HepG2 (cell line): ENCODE measurements at places on chromosomes 12 and 14. TPM values are rescaled to one million over a fixed set of nuclear protein-coding genes. Genes with fewer than 3 reads are reported as not detected.
A peak's percentile ranks its signal among the peaks of the same experiment; 100 is the strongest.

DNA sequence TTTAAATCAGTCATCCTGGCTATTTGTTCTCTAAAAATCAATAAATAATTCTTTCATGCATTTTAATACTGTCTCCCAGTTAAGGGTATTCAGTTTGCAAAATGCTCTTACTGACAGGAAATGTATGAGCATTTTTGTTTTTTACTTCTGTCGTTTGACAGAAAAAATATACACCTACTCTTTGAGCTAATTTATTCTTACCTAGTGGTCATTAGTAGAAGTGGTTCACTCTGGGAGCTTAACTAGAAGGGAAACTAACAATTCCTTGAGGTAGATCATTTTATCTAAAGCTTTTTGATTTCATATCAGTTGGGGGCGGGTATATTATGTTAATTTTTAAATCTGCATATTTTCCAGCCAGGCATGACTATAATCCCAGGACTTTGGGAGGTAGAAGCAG is 33.8 kb upstream of the PAPLN start:
- no peak for DNase-seq

DNA sequence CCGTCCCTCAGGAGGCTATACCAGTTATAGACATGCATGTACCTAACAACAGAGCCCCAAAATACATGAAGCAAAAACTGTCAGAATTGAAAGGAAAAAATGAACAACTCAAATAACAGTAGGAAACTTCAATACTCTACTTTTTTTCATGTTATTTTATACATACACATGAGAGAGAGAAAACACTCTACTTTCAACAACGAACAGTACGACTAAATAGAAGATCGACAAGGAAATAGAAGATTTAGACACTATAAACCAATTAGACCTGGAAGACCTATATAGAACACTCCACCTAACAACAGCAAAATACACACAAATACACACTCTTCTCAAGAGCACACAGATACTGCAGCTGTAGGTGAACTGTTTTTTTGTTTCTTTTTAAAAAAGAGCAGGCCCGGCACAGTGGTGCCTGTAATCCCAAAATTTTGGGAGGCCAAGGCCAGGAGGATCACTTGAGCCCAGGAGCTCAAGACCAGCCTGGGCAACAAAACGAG is 34.7 kb upstream of the PNMA1 start:
- no peak for DNase-seq

DNA sequence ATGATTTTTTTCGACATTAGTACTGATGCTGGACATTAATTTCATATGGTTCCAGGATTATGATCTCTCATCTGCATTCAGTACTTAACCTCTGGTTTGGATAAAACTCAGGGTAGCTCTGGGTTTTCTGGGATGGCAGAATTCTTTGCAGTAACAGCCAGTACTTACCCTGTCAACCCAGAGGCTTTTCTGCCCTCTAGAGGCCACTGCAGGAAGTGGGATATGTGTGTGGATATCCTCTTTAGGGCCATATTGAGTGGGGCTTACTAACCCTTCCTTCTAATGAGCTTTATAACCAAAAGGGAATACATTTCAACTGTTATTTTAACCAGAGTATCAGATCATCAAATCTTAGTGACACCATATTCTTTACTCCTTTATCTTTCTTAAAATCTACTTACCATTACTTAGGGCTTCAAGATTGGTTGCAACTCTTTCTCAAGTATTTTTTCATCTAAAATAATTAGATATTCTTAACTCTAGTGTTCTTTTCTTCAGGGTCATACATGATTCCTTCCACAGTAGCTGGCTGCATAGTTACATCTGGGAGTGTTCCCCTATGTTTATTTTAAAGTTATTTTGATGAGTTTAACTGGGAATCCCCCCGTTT is 488.0 kb upstream of the STXBP6 start:
- DNase-seq: peak; percentile 52

DNA sequence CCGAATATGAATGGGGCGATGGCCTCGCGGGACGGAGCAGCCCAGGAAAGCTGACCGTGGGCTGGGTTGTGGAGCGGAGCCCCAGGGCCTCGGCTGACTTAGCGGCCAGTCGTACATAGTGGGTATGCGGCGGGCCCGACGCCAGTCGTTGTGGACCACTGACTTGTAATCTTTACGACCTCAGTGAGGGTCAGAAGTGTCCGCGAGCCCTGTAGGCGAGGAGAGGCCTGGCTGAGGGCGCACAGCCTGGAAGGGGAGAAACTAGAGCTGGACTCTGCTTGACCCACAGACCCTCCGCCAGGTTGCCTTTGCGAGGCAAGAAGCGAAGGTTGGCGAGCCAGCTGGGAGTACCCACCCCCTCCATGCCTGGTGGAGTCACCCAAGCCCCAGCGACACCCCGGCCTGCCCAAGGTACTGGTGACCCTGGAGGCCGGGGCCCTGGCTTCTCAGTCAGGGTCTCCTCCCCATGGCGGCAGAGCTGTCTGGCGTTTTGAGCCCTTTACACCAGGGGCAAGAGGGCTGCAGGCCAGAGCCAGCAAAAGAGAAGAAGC is 15.6 kb upstream of the DYNC1H1 start:
- DNase-seq: no peak

DNA sequence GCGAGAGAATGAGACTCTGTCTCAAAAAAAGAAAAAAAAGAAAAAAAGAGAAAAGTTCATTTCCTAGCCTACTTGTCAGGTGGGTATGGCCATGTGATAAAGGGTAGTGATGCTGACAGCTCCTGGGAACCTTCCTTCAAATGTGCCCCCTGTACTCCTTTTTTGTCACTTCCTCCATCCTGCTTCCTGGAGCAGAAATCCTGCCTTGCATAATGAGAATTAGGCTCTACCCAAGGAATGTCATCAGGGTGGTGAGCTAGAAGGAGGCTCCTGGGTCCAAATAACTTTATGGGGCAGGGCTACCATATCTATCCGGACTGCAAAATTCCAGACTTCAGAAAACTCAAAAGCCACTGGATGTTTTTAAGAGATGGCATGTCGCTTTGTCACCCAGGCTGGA is 27.8 kb upstream of the FBXO34 start:
- DNase-seq: no peak

- no peak for DNase-seq
These were observed 58.4 kb downstream of the SPTSSA start for GRCh38 chr14:34403646-34404045.

DNA sequence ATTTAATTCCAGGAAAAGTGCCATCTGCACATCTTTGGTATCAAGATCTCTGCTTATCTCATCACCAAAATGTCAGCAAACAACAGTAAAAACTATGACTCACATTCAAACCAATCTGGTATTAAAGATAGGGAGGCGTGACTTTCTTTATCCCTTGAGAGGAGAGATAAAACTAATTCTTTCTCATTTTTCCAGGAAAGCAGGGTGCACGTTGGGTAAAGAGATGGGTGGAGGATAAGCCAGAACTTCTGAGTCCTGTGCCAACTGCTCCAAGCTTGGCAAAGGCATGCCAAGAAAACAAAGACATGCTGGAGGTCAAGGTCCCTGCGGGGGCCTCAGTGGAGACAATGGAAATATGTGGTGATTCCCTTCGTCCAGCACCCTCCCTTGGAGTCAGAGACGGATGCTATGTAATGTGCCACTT is 225.8 kb upstream of the PLXNC1 start:
- no peak for DNase-seq

GRCh38 chr14:70976591-70976990 is 69.3 kb downstream of the PCNX1 start:
- DNase-seq: no peak

DNA sequence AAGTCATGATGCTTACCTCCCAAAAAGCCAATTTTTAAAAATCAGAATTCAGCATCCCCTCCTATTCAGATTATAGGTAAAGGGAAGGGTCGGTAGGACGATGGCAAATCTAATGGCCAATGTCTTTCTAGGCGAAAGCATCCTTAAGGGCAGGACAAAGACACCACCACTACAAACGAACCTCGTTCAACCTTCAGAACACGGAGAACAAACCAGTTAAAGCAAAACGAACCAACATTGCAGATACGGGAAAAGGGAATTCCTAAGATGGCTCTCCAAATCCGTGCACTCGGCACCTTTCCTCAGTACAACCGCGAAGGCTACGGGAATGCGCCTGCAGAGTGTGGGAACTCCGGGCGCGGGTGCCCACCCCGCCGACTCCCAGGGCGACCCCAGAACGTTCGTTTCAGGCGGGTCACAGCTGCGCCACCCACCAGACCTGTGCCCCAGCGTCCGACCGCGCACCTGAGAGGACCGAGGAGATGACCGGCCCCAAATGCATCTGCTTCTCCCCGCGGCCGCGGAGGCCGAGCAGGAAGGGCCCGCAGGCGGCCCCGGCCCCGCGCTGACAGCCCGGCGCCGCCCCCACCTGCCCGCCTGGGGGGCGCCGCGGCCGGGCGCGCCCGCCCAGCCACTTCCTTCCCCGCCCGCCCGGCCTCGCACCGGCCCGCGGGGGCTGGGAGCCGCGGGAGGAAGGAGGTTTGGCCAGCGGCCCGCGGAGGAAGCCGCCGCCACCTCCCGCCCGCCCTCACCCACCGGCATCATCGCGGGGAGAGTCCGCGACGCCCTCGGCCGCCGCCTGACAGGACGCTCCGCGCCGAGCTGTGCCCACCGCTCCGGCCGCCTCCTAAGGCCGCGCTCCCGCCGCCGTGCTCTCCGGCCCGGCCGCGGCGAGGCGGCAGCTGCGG is 578 bp downstream of the PPP1R13B start:
- DNase-seq: no peak

The TMEM52B gene
- not detected in 2 replicates for total RNA-seq

The KRT79 gene
- total RNA-seq: not detected in 2 replicates

The PTGDR gene
- not detected in 2 replicates for total RNA-seq

The CIT gene
- 11.7 and 14.7 TPM in 2 replicates for total RNA-seq

The XPOT gene
- total RNA-seq: 102 and 136 TPM in 2 replicates
